ENCODE measurements at places on chromosomes 4 and X.

DNA sequence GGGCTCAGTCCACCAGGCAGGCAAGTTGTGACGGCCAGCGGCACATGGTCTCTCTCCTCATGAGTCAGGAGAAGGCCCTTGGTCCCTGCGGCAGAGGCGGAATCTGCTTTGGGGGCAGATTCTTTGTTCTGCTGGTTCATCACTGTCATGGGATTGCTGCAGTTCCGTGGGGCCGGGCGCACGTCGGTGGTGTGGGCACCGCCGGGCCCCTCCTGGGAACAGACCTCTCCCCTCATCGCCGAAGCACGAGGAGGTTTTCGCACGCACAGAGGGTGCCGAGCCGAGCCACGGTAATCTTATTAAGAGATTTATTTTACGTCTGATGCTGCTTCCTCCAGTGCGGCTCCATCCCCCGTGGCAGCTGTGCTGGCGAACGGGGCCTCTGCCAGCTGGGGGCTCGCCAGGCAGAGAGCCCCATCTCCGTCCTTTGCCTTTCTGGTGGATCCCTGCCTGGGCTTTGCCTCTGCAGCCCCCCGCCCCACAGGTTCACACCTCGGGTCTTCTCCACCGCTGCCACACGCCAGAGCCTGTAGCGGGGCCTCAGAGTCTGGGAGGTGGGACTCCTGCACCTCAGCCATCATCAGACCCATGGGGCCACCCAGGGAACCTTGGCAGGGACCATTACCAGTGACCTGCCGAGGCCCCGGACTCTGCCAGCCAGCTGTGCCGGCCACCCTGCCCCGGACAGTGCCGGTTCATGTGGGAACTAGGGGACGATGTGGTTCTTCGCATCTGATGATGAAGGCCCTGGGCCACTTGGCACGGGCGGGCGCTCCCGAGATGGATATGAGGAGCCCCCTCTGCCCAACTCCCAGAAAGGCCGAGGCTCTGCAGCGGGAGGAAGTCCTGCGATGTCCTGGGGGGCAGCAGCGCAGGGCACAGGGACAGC, 86.7 kb upstream of the NKX1-1 start:
- no peak for DNase-seq

- DNase-seq = peak; percentile 5
Observed at GRCh38 chrX:22800360-22800759, 199.4 kb upstream of the DDX53 start.

DNA sequence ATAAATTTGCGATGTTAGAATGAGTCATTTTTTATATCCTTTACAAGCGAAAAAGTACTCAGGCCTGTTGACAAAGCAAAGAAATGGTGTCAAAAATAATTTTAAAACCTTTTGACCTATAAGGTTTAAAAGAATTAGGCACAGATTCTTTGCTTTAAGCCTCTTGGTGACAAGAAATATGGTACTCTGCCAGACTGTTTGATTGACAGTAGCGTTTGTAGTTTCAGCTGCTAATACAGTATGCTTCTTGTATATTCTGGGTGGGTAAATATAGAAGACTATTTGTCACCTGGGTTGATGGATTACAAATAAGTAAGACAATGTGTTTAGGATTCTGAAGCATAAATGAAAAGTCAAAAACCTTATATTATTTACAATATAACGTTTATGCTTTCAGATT, 193.1 kb upstream of the PITX2 start:
- no peak for DNase-seq

GRCh38 chr4:94411296-94411695, 40.4 kb upstream of the PDLIM5 start:
- DNase-seq = no peak

DNA sequence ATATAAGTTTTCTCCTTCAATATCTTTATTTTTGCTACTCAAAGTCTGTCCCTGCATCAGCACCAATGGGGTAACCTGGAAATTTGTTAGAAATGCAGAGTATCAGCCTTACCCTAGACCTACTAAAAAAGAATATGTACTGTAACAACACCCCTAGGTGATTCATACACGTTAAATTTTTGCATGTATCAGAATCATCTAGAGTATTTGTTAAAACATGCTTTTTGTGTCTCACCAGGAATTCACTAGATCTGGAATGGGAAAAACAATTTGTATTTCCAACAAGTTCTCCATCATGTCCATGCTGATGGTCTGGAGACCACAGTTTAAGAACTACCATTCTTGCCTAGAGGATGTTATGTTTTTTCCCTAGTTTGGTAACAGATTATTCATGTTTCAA, 196.0 kb upstream of the EDNRA start:
- no peak for DNase-seq

DNA sequence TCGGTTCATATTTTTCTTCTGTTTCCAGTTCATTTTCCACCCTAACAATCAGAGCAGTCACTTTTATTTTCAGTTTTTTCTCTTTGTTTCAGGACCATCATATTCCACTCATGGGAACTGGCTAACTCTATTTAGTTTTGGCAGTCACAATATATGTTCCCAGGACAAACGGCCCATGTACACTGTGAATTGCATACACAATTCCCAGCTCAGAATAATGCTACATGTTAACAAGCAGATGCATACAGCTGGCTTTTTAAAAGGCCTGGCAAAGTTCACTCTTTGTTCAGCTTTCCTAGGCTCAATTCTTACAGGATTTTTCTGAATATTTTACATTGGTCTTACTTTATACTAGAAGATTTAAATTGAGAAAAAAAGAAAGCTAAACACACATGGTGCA, 224.9 kb downstream of the ANKRD50 start:
- DNase-seq = no peak

- DNase-seq = no peak
Observed at GRCh38 chr4:186081202-186081807, 12.3 kb downstream of the TLR3 start.

- DNase-seq = no peak
Observed at GRCh38 chr4:151659601-151660364, 101.0 kb downstream of the GATB start.

GRCh38 chr4:67355806-67356205, 189.5 kb downstream of the CENPC start:
- no peak for DNase-seq

GRCh38 chr4:142497606-142498005, 348.5 kb downstream of the INPP4B start:
- DNase-seq = no peak

DNA sequence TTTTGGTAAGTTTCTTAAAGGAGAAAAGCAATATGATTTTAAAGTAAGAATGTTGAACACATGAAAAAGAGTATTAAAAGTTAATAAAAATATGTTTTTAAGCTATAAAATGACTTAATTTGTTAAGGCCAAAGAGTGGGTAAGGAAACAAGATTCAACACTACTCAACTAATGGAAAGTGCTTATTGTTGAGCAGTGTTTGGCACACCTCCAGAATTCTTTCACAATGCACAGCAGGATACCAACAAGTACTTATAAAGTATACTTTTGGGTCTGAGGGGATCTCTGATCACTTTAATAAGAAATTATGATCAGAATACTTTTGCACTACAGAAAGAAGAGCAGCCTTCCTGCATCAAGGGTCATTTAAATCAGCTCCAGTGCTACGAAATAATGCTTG, 5.9 kb downstream of the LAMP2 start:
- no peak for DNase-seq

GRCh38 chrX:18578546-18578945, 93.4 kb downstream of the RS1 start:
- DNase-seq = no peak

DNA sequence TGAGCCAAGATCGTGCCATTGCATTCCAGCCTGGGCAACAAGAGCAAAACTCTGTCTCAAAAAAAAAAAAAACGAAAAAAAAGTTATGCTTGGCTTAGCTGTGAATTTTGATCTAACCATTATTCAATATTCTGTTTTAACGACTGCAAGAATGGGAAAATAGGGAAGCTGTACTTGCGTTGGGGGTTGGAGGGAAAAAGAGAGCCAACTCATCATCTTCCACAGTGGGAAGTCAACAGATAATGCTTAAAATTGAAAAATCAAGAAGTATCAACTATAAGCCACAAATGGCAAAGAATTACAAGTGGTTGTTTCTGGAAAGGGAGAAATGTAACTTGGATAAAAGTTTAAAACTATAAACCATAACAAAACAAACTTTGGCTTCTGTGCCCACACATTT, 2.9 kb downstream of the TEC start:
- DNase-seq = no peak

- DNase-seq = no peak
Observed at GRCh38 chrX:154348114-154348531, 26.3 kb downstream of the FLNA start.

GRCh38 chr4:126727461-126727860, 905.3 kb upstream of the INTU start:
- DNase-seq = no peak

DNA sequence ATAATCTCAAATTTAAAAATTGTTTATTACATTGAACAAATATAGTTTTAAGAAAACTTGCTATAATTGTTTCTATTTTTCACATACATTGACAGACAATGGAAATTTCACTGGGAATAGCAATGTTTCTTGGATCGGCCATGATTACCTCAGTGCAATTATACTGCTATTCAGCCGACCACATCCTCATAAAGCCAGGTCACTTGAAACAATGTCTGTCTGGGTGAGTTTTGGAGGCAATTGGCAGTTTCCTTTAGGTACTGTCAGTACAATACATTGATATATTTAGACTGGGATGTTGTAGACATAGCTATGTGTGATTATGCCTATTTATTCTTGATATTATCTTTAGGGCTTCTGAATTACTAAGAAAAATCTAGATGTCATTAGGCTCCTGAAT, 89.5 kb upstream of the VEGFC start:
- DNase-seq = no peak

GRCh38 chr4:187141101-187141500, 417.4 kb upstream of the FAT1 start:
- no peak for DNase-seq

DNA sequence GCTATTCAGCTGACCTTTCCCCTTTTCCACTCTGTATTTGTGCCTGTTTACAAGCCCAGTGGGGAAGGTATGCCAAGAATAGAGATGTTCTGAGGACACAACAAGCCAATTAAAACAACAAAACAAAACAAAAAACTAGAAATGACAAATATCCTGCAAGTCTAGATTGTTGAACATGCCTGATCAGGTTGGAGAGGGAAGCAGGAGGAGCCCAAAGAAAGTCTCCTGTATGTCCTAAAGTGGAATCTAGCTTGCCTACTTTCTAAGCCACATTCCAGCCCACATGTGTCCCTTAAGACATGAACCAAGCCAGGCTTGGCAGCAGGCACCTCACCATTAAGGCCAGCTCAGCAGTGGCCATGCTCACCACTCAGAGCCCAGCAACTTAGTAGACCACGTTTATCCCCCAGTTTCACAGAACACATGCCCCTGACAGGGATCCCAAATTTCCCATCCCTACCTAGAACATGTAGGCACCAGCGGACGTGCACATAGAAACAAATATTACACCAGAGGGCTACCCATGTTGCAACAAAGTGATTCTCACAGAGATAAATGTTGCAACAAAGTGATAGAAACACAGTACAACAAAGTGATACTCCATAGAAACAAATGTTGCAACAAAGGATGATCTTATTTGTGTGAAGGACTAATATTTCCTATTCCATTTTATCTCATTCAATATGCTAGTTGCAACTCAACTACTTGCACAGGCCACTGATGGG, 48.3 kb downstream of the CD99L2 start:
- no peak for DNase-seq

GRCh38 chrX:24243692-24244091, 70.2 kb downstream of the SUPT20HL2 start:
- no peak for DNase-seq

DNA sequence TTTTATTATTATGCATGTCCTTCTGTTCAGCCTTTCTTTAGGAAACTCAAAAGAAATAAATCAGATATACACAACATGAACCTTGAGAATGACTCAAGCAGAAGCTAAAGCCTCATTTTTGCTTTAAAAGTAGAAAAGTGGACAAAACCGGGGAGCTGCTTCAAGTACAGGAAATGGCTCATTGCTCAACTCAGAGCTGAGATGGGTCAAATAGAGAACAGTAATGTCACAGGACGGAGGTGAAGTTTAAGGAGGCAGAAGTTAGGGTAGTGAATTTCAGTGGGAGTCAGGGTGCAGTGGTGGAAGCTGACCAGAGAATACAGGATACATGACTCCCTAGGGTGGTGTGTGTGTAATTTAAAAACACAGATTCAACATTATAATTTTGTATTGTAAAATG, 22.2 kb downstream of the PHKA2 start:
- no peak for DNase-seq

DNA sequence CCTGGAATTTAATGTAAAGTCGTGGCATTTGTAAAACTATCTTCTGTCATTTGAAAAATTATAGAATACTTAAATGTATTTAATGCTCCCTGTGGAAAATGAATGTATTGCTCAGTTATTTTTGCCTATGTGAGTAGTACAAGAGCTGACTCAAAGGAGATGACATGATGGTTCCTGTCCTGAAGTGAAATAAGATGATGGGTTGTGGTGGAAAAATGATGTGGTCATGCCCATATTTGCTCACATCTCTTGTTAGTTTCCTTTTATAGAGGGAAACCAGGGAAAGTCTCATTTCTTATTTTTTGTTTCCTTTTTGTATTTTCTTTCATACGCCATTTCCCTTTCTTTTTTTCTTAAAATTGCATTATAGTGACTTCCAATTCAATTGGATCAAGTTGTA, 23.7 kb downstream of the PLS3 start:
- DNase-seq = no peak

DNA sequence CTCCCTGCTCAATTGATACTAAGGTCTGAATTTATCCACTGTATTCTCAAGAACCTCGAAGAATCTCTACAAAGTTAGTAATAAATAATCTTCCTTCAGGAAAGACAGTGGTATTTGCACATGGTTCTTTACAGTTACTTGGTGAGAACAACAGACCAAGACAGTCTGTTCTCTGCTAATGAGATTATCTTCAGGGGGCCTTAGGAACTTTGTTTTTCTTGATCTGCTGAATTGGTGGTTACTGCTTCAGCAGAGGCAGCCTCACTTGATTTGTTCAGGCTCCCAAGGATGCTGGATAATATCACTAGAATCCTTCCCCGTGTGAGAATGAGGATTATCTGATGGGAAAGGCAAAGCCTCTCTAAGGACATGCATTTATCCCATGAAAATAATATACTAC, 64.8 kb downstream of the CBR4 start:
- no peak for DNase-seq

GRCh38 chr4:138542191-138542776, 300.1 kb upstream of the SLC7A11 start:
- no peak for DNase-seq

- DNase-seq = no peak
Observed at GRCh38 chrX:123570011-123570590, 162.8 kb downstream of the THOC2 start.

DNA sequence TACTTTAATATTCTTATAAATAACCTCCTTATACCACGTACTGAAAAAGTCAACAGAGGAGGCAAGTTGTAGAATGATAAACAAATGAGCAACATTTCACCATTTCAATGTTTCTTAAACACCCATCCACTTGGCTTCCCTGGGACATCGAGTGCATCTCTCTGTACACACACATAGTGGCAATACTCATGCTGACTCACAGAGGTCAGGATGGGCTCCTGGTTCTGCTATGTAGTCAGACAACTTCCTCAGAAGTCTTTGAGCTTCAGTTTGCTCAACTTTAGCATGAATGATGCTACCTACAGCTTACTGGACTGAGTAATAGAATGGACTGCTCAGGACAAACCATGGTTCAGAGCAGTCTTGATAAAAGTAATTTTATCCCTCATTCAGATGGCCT, 56.9 kb downstream of the MAD2L1 start:
- DNase-seq = no peak

- no peak for DNase-seq
Observed at GRCh38 chr4:930028-930551, 2.0 kb downstream of the GAK start.
